HFFc6 (cell line): ENCODE measurements at places on chromosomes 1 and 21. TPM values are rescaled to one million over a fixed set of nuclear protein-coding genes. Genes with fewer than 3 reads are reported as not detected.

DNA sequence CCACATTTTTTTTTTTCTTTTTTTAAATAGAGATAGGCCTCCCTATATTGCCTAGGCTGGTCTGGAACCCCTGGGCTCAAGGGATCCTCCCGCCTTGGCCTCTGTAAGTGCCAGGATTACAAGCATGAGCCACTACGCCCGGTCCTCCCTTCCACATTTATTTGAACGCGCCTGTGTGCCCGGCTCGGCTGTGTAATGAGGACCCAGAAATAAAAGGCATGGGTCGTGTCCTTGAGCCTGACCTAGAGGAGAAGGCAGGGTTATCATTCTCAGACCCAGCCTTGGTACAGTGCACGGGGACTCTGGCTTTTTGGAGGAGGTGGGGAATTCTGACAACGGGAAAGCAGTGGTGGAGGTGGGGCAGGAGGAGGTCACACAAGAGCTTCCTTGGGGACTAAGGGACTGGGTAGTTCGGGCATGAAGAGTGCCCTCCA, 841 bp downstream of the CENPF start:
- DNase-seq, result no peak

DNA sequence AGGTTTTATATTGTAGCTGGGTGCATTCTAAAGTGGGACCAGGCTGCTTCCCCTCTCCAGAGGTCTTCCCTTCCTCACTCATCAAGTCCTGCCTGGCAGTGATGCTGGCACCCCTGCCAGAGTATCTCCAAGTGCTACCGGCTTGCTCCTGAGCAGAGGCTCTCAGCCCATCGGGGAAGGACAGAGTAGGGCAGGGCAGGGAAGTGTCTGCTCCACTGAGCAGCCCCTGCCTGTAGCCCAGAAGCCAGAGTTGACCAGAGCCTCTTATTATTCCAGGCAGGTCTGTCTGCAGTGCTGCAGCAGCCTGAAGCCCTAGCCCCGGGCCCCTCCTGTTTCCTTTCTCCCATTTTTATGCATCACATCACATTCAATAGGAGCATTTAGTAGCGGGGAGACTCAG, 51.1 kb downstream of the ATP2B4 start:
- DNase-seq, result no peak

DNA sequence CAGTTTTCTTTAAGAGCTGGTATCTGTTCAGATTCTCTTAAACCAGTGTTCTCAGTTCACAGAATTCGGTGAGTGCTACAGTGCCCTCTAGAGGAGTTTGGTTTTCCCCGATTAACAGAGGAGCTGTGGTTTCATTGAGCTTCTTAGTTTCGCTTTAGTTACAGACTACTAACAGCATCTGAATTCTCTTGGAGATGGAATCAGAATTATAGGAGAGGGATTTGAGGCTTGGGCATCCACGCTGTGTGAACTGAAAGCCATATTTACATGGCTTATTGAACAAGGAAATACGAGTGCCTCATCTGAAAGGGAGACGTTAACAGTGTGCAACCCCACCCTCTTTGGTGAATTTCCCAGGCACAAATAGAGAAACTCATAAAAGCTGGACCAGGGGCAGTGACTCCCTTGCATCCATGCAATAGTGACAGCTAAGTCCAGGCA, 202.0 kb downstream of the USH2A start:
- DNase-seq, result peak; percentile 84

DNA sequence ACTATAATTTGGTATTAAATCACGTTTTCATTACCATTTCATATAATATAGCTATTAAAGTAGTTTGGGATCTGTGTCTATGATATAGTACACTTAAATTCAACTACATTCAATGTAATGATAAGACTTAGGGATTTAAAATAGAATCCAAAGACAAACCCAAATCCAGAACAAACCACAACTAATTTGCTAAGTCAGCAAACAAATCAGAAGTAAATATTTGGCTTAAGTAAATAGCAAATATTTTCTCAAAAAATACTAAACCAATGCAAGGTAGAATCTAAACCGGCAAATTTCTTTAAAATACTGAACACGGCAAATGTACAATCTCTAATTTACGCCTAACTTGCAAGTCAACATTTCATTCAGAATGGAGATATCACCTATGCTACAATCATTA, 16.8 kb downstream of the YY1AP1 start:
- no peak for DNase-seq

The REN gene
- 0.18 and 0.34 TPM in 2 replicates for total RNA-seq

The PPM1J gene
- 1.0 to 1.6 TPM (median 1.2 TPM) in 3 replicates for total RNA-seq

The PTPRF gene
- total RNA-seq, result 91.5 to 119 TPM (median 113 TPM) in 3 replicates

The SPRR3 gene
- not detected in 3 replicates for total RNA-seq

The CA6 gene
- not detected in 3 replicates for total RNA-seq

The ARTN gene
- 0.21 to 1.2 TPM (median 0.39 TPM) in 3 replicates for total RNA-seq

The PDC gene
- total RNA-seq, result 0.17 to 0.24 TPM in 2 of 3 replicates, not detected in the other

The FAM163A gene
- not detected in 3 replicates for total RNA-seq

The DIPK1A gene
- 17.7 to 24.6 TPM (median 18.9 TPM) in 3 replicates for total RNA-seq
